ENCODE measurements at places on chromosomes 11 and 22. TPM values are rescaled to one million over a fixed set of nuclear protein-coding genes. Genes with fewer than 3 reads are reported as not detected.

Gene C22orf31
- total RNA-seq, result not detected

- no peak for DNase-seq
Observed at GRCh38 chr11:2276280-2277007, 6.1 kb upstream of the ASCL2 start.

Gene ZDHHC8
- total RNA-seq, result 8.1 TPM

DNA sequence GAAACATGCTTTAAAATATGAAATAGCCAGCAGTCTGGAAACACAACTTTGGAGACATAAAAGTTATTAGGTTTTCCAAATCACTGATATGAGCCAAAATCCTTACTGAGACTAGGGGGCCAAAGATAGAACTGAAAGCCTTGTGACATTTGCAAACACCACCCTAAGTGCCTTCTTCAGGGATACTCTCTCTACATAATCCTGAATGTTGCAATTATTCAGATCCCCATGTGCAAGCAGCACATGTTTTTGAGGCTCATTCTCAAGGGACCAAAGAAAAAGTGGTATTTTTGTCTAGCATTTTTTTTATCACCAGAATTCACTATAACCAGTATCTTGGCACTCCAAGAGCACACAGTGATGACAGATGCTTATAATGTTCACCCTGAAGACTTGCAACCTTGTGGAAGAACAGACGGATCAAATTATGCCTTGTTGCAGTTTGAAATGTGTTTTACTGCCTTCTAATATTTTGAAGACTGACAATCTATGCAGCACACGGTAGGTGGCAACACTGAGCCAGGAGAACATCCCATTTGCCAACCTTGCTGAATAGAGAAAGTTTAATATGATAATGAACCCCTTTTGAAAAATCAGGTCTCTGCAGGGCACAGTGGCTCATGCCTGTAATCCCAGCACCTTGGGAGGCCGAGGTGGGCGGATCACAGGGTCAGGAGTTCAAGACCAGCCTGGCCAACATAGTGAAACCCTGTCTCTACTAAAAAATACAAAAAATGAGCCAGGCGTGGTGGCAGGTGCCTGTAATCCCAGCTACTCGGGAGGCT is 78.5 kb downstream of the PLEKHA7 start:
- DNase-seq, result peak; percentile 32

DNA sequence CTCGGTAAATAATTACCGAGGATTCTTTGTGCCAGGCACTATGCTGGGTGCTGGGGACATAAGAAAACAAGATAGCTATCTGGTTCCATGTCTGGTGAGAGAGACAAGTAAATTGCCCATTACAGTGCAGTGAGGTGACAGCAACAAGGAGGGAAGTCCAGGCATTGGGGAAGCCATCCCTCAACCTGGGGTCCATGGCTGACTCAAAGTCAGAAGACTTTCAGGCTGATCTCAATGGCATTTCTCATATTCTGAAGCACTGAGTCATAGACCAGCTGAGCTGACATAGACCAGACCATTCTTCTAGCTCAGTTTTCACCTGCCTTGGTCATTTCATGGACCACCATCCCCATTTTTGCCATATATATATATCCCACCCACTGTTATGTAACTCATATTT is 158.8 kb downstream of the TTC17 start:
- no peak for DNase-seq

DNA sequence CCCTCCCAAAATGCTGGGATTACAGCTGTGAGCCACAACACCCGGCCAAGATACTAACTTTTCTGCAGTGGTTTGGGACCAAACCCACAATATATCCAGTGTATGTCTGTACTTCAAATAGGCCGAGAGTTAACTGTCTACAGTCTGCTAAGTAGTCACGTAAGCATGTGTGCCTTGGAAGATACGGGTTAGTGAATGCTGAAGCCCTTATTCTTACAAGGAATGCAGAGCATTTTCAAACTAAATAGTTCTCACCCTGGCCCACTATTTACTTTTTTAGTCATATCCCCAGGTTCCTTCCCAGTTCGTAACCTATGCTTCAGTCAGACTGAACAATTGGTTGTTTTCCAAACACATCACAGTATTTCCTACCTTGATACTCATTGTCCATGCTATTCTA is 176.0 kb downstream of the WNT11 start:
- DNase-seq, result no peak

- DNase-seq, result peak; percentile 82
Observed at GRCh38 chr22:32810555-32811133, 9.1 kb downstream of the TIMP3 start.

DNA sequence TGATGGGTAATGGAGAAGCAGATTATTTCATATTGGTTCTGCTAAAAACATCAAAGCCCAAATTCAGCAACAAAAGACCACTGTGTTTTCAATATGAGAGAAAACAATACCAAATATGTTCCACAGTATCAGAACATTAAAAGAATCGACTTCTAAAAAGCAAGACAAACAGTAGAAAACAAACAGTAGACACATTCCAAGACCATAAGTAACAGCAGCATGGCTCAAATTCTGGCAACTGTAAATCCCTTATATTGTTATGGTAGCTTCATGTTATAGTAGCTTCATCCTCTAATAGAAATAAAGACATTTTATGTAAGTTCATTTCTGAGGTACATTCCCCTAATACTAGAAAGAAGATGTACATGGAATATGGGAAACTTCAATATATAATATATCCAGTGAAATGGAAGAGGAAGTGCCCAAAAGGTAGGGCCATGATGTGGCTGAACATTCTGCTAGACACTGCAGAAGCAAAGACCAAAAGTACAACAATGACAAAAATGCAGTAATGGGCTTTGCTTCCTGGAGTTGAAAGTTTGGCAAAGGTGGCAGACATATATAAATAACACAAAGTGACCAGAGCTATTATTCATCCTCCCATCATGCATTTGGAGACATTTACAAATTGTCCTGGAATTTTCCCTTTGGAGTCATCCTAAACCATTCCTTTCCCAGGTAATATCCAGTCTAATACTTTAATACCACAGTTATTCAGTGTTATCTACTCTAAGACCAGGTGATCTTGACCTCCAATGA is 299.9 kb downstream of the DCDC1 start:
- DNase-seq, result no peak

Gene OR10G6
- not detected for total RNA-seq

DNA sequence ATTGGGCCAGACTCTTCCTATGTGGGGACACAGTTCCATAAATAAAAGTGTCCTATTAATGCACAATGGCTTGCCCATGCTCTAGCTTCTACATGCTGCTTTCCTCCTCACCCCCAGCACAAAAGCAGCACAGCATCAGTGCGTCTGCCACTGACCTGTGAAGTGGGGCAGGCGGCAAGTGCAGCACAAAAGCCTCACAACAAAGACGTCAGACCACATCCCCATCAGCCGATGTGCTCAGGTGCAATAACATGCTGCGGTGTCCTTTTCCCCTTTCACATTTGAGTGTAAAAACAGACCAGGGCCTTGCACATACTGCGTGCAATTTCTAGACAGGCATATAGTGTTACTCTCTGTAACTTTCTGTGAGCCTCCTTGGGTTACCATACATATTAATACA is 12.8 kb downstream of the DKK3 start:
- DNase-seq, result no peak

DNA sequence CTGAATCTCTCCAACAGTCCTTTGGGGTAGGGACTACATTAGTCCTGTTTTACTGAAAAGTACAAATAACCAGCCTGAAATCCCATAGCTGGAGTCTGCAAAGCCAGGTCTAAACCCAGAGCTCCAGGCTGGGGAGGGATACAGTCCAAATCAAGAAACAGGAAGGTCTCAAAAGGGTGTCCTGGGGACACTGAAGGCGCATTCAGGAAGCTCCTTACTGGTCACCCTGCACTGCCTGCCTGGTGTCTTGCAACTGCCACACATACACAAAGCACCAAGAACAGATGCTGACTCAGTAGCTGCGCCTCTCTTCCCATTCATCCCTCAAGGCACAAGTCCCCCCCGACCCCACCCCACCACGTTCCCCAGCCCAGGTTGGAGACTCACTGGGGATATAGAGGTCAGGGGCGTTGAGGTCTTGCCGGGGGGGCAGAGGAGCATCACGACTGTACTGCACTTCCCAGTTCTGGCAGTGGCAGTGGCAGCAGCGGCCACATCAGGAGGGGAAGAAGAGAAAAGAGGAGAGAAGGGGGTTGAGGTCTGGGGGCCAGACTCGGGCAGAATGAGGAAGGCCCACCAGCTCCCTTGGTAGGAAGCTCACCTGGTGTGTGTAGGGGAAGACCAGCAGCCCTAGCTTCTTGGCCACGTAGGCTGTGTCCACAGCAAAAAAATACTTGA is 1.6 kb downstream of the YIF1A start:
- no peak for DNase-seq

GRCh38 chr11:114586797-114587196 is 8.8 kb downstream of the NXPE4 start:
- peak; percentile 63 for DNase-seq

- DNase-seq, result peak; percentile 46
Observed at GRCh38 chr11:75100314-75100713, 3.6 kb upstream of the OR2AT4 start.

- DNase-seq, result no peak
Observed at GRCh38 chr11:925158-925495, 543 bp upstream of the AP2A2 start.

Gene THY1
- total RNA-seq, result 284 TPM

DNA sequence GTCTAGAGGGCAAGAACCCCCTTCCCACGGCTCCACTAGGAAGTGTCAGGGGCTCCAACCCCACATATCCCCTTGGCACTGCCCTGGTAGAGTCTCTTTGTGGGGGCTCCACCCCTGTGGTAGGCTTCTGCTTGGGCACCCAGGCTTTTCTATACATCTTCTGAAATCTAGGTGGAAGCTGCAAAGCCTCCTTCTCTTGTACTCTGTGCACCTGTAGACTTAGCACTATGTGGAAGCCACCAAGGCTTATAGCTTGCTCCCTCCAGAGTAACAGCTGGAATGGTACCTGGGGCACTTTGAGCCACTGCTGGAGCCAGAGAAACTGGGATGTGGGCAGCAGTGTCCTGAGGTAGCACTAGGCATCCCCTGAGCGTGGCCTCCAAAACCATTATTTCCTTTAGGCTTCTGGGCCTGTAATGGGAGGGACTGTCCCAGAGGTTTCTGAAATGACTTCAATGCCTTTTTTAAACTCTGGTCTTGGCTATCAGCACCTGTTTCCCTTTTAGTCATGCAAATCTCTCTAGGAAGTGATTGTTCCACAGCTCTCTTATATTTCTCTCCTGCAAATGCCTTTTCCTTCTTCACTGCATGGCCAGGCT is 68.4 kb downstream of the TRAF6 start:
- no peak for DNase-seq

- DNase-seq, result no peak
Observed at GRCh38 chr11:86695373-86695772, 23.0 kb upstream of the ME3 start.

Measured in fibroblast of villous mesenchyme (primary cell).